ENCODE measurements at places on chromosomes 7 and 10. TPM values are rescaled to one million over a fixed set of nuclear protein-coding genes. Genes with fewer than 3 reads are reported as not detected.

Gene FAM131B
- total RNA-seq: 0.48 TPM

Gene NAT16
- 0.17 TPM for total RNA-seq

Gene MMD2
- total RNA-seq: not detected

Gene CCDC146
- total RNA-seq: 0.58 TPM

Gene IL2RA
- not detected for total RNA-seq

Measured in A549 treated with CpdA at 1 μM for 4 hours (cell line).